ENCODE measurements at places on chromosomes 13 and 19.

- DNase-seq = no peak
Observed at GRCh38 chr13:33125821-33126570, 109.8 kb downstream of the KL start.

GRCh38 chr13:62331384-62331783, 915.7 kb upstream of the PCDH20 start:
- no peak for DNase-seq

GRCh38 chr19:40539070-40539469, 37.6 kb upstream of the SHKBP1 start:
- DNase-seq = no peak

DNA sequence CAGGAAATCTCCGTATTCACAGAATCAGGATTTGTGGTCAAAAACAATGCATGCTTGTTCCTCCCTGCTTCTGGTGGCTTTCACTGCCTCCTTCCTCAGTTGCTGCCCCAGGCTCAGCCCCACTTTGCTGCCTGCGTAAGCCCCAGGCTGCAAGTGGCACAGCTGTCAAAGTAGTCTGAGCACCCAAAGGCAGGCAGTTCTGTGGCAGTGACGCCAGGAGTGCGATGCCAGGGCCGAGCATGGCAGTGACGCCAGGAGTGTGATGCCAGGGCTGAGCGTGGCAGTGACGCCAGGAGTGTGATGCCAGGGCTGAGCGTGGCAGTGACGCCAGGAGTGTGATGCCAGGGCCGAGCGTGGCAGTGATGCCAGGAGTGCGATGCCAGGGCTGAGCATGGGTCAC, 77.3 kb upstream of the GPR183 start:
- DNase-seq = no peak

- no peak for DNase-seq
Observed at GRCh38 chr19:42465827-42466280, 23.1 kb upstream of the CXCL17 start.

DNA sequence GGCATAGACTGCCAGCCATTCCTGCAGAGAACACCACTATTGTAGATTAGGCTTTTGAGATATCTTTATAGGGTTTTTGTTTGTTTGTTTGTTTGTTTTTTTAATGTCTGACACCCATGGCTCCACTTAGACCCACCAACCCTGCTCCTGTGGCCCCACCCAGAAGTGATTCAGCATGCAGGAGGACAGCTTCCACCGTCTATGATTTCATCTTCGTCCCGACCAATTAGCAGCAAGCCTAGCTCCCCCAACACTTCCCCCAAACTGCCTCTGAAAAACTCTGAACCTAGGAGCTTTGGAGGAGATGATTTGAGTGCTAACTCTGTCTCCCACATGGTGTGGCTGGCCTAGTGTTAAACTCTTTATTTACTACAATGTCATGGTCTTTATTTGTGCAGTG, 108.3 kb upstream of the RXFP2 start:
- no peak for DNase-seq

All from LNCaP clone FGC (cell line).